ENCODE measurements at places on chromosomes 7 and 10. TPM values are rescaled to one million over a fixed set of nuclear protein-coding genes. Genes with fewer than 3 reads are reported as not detected.

DNA sequence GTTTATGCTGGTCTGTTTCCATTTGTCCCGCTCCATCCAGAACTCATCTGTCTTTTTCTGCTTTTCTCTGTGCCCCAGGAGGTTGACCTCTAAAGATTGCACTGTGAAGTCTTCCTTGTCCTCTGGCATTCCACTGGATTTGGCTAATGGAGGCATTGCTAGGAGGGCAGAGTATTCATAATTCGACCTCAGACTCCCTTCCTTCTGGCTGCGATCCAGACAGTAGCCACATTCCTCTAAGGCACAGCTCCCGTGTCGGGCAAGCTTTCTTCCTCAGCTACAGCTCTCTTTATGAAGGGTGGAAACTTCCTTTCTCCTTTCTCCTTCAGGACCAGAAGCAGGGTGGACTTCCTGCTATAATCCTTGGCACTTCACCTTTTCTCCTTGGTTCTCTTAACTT, 175.9 kb downstream of the BAMBI start:
- H3K4me3 ChIP-seq, result no peak overlapping the region
- no peak for DNase-seq
- no peak overlapping the region for H3K27ac ChIP-seq

The SAMD9 gene
- total RNA-seq, result 10.2 TPM

The AZGP1 gene
- total RNA-seq, result 2.3 TPM

The SMC3 gene
- 32.7 TPM for total RNA-seq

- H3K4me1 ChIP-seq, result no peaks in the 10 kb centered on the region
- no peaks in the 10 kb centered on the region for H3K36me3 ChIP-seq
- DNase-seq, result no peak
Observed at GRCh38 chr7:4621396-4621795, 60.7 kb upstream of the FOXK1 start.

- no peaks in the 10 kb centered on the region for H3K4me1 ChIP-seq
- no peak overlapping the region for H3K27ac ChIP-seq
- no peaks in the 10 kb centered on the region for H3K27me3 ChIP-seq
- DNase-seq, result no peak
- no peaks in the 10 kb centered on the region for H3K36me3 ChIP-seq
- H3K4me3 ChIP-seq, result no peak overlapping the region
Observed at GRCh38 chr10:132851451-132851850, 65.5 kb upstream of the NKX6-2 start.

DNA sequence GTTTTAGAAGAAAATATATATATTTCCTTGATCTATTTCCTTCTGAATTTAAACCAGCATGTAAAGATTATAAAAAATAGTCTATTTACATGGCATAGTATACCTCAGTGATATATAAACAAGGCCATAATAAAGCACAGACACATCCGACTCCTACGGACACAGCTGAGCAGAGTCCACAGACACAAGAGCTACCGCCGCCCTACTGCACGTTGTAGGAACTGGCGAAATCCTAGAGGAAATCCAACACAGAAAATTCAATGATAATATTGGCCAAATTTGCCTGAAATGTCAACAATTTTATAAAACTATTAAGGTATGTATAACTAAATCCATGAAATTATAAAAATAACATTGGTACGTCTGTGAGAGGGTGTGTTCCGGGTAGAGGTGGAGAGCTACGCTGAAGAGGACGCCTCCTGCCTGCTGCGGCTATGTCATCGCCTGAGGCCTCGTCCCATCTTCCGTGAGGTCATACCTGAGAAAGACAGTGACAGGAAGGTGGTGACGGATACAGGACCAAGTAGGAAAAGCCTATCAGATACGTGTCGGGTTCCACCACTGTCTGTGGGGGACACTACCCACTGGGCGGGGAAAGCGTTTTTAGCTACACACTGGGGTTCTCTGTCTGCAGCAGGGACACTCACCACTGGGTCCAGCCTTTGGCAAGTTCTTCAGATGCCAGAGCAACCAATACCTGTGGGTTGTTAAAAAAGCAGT, 29.3 kb upstream of the NCAPG2 start:
- no peaks in the 10 kb centered on the region for H3K27me3 ChIP-seq
- H3K27ac ChIP-seq, result no peak overlapping the region
- no peak for DNase-seq
- no peak overlapping the region for H3K4me3 ChIP-seq
- peaks cover 62% of the 10 kb centered on the region for H3K36me3 ChIP-seq

All from thoracic aorta (tissue), 2 donors.